ENCODE measurements at places on chromosomes 11 and 22.

GRCh38 chr11:134987822-134988221 is 575.8 kb upstream of the B3GAT1 start:
- DNase-seq = no peak

- no peak for DNase-seq
Measured at GRCh38 chr11:30174265-30175020, 56.4 kb upstream of the FSHB start.

DNA sequence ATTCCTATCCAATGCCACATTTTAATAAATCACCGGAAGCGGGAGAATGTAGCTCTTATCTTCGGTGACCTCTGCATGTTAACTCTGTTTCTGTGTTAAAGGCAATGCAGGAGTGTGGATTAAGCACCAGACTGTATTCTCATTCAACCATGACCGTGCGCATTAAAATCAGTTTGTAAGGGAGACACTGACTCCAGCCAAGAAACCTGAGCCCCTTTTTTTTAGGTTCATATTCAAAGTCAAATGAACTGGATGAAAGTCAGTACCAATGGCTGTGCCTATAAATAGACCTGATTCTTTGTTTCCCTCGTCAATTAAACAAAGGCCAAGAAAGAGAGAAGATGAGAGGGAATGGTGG is 32.2 kb downstream of the C11orf91 start:
- DNase-seq = no peak

DNA sequence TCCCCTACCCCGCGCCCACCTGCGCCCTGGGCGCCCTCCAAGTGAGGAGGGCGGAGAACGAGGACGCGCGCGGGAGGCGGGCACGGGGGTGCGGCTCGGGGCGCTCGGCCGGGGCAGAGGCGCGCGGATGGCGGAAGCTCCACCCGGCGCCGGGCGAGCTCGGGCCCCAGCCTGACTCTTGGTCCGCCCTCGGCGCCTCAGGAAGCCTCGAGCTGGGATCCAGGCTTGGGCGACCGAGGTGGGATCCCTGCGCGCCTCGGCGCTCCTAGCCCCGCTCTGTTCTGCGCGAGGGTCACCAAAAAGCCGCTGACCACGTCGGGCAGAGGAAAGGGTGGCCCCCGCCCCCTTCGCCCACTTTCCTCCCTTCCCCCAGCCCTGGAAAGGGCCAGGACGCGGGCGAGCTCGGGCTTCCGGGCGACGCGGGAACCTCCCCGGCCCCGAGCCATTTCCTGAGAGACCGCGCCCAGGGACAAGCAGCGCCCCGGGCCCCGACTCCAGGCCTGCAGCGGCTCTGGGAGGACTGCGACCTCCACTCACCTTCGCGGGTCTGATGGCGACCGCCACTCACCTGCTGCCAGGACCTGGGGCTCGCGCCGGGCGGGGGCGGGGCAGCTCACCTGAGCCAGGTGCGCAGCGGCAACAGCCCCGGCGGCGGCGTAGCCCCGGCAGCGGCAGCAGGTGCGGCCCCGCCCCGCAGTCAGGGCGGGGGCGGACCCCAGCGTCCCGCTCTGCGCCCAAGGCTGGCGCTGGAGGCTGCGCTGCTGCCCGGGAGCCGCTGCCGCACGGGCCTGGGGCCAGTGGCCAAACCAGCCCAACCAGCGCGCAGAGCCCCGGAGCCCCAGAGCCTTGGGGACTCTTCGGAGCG is 2.2 kb upstream of the SIGIRR start:
- DNase-seq = peak; percentile 44

- DNase-seq = no peak
Measured at GRCh38 chr22:50544078-50544745, 1.5 kb upstream of the KLHDC7B start.
